Right renal cortex interstitium (tissue), 3 donors: ENCODE measurements at places on chromosomes 16 and 17. TPM values are rescaled to one million over a fixed set of nuclear protein-coding genes. Genes with fewer than 3 reads are reported as not detected.

DNA sequence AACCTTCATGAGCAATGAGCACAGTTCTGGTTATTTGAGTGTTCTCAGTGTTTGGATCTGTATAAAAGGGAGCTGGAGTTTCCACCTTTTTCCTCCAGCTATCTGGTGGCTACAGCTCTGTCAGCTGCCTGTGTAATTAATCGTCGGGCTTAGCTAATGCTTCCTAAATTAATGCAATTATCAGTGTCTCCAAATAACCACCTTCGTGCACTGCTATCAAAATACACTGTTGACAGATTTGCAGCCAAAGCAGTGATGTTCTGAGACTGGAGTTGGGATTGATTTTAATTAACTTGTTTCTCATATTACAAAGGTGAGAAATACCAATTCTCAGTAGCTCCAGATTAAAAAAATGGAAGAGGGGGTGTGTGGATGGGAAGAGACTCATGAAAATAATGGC lies 325.8 kb downstream of the CBLN1 start:
- DNase-seq: no peak

GRCh38 chr16:2270588-2271470 lies 2.9 kb upstream of the RNPS1 start:
- DNase-seq: no peak

GRCh38 chr17:61510991-61511390 lies 58.8 kb downstream of the TBX4 start:
- no peak for DNase-seq

DNA sequence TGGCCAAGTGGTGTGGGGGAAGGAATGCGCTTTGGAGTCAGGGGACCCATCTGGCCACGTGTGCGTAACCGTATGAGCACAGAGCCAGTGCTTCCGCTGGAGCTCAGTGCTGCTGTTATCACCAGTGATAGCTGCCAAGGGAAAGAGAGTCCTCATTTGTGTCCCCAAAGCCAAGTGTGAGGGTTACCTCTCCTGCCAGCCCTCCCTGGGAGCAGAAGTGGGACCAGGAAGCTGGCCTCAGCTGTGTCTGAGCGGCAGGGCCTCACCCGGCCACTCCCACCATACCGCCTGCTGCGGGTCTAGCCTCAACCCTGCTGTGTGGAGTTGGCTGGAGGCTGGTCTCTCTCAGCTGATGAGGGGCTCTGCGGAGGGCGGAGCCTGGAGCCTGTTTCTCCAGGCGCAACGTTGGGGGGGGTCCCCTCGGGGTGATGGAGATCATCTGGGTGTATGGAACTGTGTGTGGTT lies 44.5 kb downstream of the MEAK7 start:
- DNase-seq: no peak

DNA sequence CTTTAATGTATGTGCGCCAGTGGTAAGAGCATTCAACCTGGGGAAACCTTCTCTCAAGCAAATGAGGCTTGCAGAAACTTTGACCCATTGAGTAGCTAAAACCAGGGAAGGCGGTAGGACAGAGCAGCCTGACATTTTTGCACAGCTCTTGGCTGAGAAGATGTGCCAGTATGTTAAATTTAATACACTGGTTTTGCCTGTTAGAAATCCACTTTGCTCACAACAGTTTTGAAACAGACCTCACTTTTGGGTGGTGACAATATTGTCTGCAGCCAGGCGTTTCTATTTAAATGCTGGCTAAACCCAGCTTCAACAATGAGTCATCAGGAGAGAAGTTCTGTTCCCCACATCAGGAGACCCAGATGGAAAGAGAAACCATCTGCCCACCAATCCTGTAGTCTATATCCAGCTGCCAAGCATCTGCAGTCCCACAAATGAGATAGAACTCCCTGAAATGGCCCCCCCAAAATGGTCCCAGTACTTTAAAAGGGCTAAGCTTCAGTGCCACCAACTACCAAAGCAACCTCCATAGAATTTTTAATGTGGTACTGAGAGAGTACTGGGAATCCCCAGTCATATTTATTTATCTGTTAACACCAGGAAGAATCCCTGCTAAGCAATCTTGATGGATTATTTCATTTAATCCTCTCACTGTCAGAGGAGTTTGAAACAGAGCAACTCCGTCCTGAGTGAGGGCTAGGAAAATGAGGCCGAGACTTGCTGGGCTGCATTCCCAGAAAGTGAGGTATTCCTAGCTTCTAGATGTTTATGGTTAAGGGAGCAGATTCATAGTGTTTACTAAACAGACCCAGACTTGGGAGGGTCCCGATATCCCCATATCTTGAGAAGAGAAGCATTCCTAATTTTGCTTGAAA lies 29.0 kb upstream of the CLEC3A start:
- no peak for DNase-seq

- DNase-seq: no peak
Measured at GRCh38 chr17:28145348-28145747, 102.9 kb downstream of the NLK start.

DNA sequence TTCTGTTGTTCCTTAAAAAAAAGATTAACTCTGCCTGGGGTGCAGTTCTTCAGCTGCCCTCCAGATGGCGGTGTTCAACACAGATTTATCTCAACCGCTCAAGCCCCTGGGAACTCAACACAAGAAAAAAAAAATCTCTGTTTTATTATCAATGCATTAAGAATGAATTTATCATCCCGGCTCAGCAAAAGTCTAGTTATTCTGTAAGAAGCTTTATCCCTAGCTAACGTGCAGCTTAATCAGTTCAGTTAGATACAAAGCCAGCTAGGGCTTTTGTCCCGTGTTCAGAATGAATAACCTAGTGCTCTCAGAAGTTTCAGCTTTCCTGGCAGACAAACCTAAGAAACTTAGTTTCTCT lies 475.9 kb upstream of the CCL2 start:
- DNase-seq: peak; percentile 41

Gene INCA1
- 6.0 TPM for polyA plus RNA-seq
